ENCODE measurements at places on chromosomes 2 and 18.

GRCh38 chr2:128178650-128179460 is 87.9 kb downstream of the UGGT1 start:
- DNase-seq: peak; percentile 38

DNA sequence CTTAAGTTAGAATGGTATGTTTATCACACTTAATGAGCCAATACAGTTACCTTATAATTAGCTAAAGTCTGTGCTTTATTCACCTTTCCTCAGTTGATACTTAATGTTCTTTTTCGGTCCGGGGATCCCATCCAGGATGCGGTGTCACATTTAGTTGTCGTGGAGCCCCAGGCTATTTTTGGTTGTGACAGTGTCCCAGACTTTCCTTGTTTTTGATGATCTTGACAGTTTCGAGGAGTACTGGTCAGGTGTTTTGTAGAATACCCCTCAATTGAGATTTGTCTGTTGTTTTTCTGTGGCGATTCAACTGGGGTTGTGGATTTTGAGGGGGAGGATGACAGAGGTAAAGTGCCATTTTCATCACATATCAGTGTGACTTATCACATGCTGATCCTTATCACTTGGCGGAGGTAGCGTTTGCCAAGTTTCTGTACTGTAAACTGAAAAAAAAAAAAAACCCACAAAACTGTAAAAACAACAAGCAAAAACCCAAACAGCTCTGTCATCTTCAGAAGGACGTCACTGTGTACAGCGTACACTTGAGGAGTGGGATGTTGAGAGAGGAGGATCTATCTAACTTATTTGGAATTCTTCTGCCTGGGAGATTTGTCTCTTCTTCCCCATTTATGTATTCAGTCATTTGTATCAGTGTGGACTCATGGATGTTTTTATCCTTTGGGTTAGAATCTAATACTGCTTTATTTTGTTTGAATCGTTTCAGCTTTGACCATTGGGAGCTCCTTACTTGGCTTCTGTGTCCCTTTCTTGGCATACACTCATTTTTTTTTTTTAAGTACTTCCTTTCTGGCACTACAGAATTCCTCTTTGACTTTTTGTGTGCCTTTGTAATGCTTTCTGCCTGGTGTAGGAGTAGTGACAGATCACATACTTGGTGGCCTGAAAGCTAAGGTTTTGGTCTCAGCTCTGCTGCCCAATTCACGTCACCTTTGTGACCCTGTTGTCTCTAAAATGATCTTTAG is 68.1 kb downstream of the FMNL2 start:
- no peak for DNase-seq

DNA sequence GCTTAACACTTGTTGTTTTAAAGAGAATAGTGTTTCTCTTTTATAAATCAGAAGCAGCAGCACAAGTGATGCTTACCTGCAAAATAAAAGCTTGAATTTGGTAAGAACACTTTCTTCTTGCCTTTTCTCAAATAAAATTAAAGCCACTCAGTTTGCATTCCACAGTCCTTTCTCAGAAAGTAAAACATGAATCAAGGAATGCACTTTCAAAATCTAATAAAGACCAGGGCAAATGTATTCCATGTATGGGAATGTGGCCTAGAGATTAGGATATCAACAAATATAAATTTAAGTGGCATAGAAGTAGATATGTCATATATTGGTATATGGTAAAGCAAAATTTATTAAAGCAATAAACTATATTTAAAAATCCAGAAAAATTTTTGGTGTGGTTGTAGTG is 352.8 kb downstream of the THSD7B start:
- no peak for DNase-seq

- no peak for DNase-seq
Measured at GRCh38 chr2:71861186-71862160, 286.2 kb downstream of the CYP26B1 start.

GRCh38 chr2:223970343-223971128 is 13.3 kb downstream of the MRPL44 start:
- DNase-seq: peak; percentile 34

DNA sequence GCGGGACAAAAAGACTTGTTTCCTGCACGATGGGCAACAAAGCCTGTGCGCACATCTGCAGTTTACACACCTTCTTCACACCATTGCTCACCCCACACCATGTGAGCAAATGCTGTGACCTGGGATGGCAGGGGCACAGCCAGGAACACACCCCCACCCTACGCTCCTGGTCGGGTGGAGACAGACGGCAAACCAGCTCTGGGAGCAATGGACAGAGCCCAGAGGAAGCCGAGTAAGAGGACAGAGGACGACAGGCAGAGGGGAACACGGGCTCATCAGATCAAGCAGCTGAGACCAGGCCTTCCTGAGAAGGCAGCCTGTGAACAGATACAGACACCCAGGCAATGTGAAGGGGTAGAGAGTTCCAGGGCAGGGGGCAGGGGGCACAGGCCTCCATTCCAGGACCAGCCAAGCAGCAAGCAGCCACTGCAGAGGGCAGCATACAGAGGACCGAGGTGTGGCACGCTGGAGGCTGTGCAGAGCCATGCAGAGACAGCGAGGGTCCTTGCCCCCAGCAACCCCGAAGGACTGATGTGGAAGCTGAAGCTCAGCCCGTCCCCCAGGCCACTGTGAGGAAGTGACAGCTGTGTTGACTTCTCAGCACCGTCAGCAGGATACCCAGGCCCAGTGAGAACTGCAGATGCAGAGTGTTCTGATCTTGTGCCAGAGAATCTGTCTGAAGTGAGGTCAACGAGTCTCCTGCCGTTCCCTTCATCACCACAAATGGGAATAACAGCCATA is 46.2 kb downstream of the PARD6G start:
- DNase-seq: no peak

- DNase-seq: no peak
Measured at GRCh38 chr2:143926736-143927135, 593.2 kb downstream of the ZEB2 start.

DNA sequence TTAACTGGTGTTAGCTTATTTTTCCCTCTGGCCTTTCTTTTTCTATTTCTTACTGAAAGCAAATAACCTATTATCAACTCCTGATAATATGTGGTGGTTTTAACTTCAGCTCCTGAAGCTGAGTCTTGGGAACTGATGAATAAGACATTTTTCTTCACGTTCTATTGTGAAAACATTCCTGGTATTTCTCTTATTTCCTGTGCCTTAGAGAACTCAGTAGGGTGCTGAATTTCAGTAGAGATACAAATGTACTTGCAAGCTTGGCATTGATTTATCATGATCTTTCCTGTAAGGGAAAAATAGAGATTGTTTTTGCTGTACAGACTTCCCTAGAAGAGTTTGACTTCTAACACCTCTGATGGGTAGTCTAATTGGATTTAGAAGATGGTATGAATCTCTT is 52.8 kb upstream of the DCC start:
- no peak for DNase-seq

DNA sequence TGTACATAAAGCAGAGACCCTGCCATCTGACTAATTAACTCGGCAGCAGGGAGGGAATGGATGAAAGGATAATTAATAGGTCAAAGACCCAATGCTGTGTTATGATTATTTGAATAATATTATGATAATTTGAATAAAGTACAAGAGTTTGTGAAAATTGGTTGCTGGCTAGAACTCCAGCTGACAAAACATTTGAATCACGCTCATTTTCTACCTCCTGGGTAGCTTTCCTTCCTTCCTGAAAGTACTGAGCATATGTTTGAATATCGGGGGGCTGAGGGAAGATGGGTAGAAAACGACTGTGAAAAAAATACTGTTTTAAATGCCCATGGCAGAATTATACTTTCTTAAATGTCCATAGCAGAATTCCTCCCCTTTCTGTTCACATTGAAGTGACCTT is 243.6 kb upstream of the RBMS1 start:
- no peak for DNase-seq

GRCh38 chr2:85735691-85736090 is 18.1 kb upstream of the ATOH8 start:
- no peak for DNase-seq

- no peak for DNase-seq
Measured at GRCh38 chr2:129661935-129662334, 317.5 kb upstream of the RAB6C start.

GRCh38 chr2:2059199-2059598 is 271.9 kb downstream of the MYT1L start:
- no peak for DNase-seq

DNA sequence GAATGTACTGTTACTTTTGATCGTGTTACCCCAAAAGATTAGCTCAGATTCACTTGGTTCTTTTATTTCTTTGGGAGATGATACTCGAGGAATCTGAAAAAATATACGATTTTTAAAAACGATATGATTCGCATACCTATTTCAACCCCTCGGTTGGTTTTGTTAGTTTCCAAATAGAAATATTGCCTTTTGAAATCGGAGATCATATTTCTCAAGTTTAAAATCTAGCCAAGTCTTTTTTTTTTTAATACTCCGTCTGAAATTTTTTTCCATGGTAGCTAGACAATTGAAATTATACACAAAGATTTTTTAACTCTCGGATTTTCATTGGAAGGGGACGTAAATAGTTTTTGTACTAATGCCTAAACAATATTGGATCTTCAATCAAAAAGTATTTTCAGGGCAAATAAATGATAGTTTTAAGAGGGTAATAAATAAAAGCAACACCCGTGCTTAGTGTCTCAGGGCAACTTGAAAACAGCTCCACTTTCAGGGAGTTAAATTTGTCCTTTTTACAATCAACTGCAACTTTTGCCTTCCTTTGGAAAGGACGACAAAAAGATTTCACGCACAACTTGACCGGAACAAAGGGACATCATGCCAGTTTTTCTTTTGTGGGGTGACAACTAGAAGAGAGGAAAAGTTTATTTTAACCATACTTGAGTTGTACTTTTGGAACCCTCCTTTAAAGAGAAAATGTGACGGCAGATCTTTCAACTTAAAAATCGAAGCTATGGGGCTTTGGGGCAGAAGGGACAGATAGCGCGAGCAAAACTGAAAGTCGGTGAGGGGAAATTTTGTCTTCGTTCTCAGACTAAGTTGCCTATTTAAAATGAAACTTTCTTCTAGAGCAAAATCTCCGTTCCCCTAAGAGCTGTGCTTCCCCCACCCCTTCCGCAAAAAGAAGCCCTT is 5.8 kb upstream of the ONECUT2 start:
- DNase-seq: no peak

GRCh38 chr18:8548186-8548585 is 61.1 kb upstream of the RAB12 start:
- DNase-seq: no peak
